ENCODE measurements at places on chromosomes 12 and 14.

- DNase-seq = no peak
Measured at GRCh38 chr14:33464254-33464962, 486.5 kb downstream of the EGLN3 start.

- no peak for DNase-seq
Measured at GRCh38 chr12:114163771-114164170, 197.6 kb upstream of the RBM19 start.

DNA sequence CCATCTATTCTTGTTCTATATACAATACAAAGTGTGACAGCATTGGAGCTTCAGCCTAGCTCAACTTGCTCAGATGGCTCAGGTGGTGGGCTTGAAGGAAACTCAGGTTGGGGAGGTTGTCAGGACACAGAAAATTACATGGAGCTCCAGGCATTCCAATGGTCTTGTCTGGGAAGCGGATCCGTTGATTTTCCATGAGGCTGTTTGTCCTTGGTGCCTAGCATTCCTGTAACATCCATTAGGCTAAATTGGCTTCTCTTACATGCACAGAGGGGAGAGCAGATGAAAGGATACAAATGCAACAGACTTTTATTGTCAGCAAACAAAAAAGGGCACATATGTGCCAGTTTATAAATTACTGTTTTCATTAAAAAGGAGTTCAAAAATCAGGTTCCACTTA is 75.5 kb upstream of the OTX2 start:
- DNase-seq = no peak

GRCh38 chr14:35844494-35844893 is 18.4 kb downstream of the BRMS1L start:
- no peak for DNase-seq

GRCh38 chr12:54037360-54038283 is 4.8 kb downstream of the HOXC5 start:
- DNase-seq = no peak

GRCh38 chr12:6233121-6233971 is 33.1 kb downstream of the CD9 start:
- no peak for DNase-seq

DNA sequence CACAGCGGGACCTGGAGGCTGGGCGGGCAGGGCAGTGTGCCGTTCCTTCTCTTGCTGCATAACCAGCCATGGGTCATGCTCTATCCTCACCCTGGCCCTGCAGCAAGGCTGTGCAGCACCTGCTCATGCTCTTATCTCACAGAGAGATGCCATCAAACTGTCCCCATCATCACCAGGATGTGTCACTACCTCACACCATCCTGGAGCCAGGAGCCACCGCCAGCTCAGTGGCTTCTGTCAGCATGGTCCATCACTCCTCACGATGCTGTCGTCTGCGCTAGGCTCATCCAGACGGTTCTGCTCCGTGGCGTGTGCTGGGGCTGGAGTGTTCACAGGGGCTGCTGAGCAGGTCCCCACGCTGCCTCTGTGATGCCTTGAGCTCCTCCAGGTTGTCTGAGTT is 77.2 kb upstream of the DYNC1H1 start:
- no peak for DNase-seq

GRCh38 chr14:90093942-90094595 is 32.3 kb downstream of the KCNK13 start:
- no peak for DNase-seq

DNA sequence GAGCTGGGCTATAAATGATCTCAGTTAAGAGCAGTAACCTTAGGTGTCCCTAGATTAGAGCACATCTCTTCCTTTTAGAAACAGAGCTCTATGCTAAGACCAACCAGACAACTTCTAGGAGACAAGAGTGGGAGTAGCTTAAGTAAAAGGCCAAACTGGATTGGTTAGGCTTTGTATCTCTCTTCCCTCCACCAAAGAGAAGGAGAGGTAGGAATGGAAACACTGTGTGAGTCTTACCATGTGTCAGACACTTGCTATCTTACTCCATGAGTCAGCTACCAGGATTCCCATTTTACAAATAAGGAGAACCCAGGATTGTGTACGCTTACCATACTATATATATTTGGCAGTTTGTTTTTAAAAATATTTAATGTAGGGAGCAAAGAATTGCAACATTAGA is 122.9 kb downstream of the PAX9 start:
- DNase-seq = no peak
